Stimulated activated CD8-positive, alpha-beta memory T cell treated with anti-CD3 and anti-CD28 coated beads, Interleukin-7, amount 100 ng/mL, for 4 hours (primary cell): ENCODE measurements at places on chromosomes 5 and 9.
A peak's percentile ranks its signal among the peaks of the same experiment; 100 is the strongest.

DNA sequence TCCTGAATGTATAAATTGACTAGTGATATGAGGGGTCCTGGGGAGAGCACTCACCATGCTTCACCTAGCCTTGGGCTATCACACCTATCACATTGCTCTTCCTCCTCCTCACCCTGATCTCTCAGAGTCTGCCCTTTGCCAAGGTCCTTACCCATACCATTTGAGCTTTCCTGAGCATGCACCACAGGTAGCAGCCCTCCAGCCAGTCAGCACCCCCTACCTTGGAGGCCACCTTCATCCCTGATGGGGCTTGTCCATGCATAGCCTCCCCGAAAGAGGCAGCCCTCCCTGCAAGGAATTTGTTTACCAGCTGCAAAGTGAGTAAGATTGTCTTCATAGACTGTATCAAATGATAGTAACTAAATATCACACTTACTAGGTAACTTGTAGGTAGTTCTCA lies 83.1 kb downstream of the ALDH7A1 start:
- no peak for DNase-seq

GRCh38 chr5:142767911-142768310 lies 2.3 kb upstream of the ARHGAP26 start:
- no peak for DNase-seq

- no peak for DNase-seq
Observed at GRCh38 chr5:124747791-124748686, 1.6 kb upstream of the ZNF608 start.

- DNase-seq: no peak
Observed at GRCh38 chr9:36030871-36031270, 5.8 kb upstream of the RECK start.

DNA sequence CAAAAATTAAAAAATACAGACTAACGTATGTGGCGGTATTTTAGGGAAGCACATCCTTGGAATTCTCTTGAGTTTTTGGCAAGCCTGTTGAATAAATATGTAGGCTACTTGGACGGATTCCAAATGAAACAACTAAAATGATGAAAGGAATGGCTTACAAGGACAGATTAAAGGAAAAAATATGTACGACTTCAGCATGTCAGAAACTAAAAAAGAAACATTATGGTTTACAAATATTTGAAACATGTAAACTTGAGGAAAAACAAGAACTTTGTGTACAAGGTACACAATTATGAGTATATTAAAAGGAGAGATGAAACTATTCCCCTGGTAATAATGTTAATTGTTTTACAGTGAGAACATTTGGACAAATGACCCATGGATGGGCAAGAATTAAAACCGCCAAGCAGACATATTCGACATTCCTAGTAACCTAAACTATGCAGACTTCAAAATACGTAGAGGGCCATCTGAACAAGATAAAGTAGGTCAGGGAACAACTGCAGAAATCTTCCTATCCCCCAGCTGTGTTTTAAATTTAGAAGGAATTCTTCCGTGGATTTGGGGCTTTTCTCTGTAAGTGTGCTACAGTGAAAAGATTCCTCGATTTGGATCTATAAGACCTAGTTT lies 12.5 kb downstream of the EDIL3 start:
- DNase-seq: no peak

GRCh38 chr9:92001244-92001643 lies 51.2 kb upstream of the ROR2 start:
- no peak for DNase-seq

GRCh38 chr9:135476561-135477355 lies 2.8 kb upstream of the PPP1R26 start:
- no peak for DNase-seq

DNA sequence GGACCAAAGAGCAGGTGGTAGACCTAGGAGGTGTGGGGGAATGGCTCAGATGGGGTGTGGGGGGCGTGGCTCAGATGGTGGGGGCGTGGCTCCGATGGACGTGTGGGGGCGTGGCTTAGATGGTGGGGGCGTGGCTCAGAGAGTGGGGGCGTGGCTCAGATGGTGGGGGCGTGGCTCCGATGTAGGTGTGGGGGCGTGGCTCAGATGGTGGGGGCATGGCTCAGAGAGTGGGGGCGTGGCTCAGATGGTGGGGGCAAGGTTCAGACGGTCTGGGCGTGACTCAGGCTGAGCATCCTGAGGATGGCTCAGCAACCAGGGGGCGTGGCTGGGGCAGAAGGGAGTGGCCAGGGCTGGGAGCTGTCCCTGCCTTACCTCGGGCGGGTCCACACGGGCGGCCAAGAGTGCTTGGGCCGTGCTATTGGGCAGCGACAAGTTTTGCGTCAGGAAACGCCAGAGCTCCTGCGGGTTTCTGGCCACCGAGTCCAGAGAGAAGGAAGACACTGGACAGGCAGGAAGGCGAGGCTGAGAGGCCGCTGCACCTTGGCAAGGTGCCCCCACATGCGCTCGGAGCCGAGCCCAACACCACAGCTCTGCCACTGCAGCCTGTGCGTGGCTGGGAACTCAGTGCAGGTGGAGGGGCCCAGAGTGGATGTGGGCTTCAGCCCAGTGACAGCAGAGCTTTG lies 5.9 kb downstream of the ABCA2 start:
- peak; percentile 64 for DNase-seq

DNA sequence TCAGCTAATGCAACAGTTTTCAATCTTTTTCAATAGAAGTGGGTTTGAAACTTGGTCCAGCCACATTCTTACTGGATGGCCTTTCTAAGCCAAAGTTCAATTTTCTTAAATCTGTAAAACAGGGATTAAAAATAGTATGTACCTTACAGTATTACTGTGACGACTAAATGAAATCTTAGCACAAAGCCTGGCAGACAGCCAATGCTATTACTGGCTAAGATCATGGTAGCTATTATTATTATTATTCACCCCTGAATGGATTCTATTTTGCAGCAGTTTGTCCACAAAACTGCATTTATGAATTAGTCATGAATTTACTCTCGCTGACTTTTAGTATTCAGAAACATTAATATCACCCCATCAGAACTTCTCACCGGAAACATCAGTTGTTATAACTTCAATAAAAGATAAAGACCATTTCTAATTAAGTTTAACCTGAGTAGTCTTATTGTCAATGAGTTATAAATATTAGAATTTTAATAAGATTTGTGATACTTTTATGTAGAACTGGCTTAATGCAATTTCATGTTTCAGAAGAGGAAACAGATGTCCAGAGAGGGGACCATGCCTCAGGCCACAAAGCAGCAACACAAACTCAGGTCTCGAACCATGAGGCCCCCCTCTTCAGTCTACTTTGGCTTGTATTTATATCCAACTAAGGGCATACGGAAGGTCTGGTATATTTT lies 468.2 kb downstream of the ARHGEF28 start:
- DNase-seq: no peak

DNA sequence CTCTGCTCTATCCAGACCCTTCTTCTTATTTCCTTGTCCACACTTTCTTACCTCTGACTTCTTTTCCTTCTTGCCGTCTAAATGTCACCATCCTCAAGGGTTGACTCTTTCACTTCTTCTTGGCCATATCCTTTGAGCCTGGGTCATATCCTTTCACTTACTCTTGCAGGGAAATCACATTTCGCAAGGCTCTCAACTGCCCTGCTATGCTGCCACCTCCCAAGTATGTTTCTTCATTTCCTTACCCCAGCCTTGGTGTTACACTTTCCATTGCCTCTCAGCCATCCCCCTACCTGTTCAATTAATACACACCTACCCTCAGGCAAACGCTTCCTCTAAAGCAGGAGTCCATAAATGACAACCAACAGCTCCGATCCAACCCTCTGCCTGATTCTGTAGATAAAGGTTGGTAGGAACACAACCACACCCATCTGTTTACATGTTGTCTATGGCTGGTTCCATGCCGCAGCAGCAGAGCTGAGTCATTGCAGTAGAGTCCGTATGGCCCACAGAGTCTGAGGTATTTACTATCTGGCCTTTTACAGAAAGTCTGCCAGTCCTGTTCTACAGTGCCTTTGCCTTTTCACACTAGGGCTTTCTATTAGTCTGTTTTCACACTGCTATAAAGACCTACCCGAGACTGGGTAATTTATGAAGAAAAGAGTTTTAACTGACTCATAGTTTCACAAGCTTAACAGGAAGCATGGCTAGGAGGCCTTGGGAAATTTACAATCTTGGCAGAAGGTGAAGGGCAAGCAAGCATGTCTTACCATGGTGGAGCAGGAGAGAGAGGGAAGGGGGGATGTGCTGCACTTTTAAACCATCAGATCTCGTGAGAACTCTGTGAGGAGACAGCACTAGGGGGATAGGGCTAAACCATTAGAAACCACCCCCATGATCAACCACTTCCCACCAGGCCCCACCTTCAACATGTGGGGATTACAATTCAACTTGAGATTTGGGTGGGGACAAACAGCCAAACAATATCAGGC lies 97.9 kb downstream of the SV2C start:
- DNase-seq: peak; percentile 0

DNA sequence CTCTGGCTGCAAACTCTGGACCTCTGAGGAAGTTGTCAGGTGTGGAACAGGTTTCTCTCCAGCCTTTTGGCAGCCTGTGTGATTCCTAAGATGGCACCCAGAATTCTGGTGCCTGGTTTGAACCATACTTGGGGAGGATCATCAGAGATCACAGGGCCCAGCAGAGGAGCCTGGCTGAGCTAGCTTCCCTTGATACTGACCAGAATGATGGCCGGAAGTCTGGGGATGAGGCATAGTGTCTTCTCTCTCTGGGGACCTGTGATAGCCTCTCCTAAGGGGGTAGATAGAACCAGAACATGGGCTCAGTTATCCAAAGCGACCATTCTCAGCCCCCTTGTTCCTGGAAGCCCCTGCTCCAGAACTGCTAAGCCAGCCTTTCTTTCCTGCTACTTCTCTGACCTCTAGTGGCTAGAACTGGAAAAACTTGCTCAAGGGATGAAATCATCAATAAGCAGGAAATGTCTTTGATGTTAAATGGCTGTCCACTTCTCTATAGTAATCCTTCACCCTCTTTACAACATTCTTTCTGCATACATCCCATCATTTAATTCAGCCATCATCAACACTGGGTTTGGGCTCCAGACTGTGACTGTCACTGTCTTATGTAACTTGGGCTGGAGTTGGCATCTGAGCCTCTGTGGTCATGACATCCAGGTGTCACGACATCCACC lies 55.1 kb downstream of the C9orf152 start:
- no peak for DNase-seq

- DNase-seq: no peak
Observed at GRCh38 chr5:26024774-26025173, 1013.6 kb downstream of the CDH9 start.

GRCh38 chr5:89342106-89342876 lies 459.3 kb upstream of the MEF2C start:
- DNase-seq: no peak

- no peak for DNase-seq
Observed at GRCh38 chr9:94168203-94169000, 84.1 kb downstream of the PTPDC1 start.

DNA sequence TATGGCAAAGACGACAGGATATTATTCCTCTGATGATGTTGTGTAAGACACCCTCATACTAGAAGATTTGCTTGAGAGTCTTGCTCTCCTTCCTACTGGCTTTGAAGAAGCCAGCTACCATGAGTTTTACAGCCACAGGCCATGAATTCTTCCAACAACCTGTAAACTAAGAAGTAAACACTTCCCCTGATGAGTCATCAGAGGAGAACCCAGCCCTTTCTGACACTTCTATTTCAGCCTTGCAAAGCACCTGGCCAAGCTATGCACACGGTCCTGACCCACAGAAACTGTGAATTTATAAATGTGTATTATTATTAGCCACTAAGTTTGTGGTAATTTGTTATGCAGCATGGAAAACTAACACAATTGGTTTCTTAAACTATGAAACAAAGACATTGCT lies 288.8 kb upstream of the ADAMTSL1 start:
- DNase-seq: no peak

GRCh38 chr5:72015103-72015548 lies 92.1 kb upstream of the MAP1B start:
- no peak for DNase-seq

- no peak for DNase-seq
Observed at GRCh38 chr5:91125916-91126315, 257.2 kb downstream of the ARRDC3 start.

DNA sequence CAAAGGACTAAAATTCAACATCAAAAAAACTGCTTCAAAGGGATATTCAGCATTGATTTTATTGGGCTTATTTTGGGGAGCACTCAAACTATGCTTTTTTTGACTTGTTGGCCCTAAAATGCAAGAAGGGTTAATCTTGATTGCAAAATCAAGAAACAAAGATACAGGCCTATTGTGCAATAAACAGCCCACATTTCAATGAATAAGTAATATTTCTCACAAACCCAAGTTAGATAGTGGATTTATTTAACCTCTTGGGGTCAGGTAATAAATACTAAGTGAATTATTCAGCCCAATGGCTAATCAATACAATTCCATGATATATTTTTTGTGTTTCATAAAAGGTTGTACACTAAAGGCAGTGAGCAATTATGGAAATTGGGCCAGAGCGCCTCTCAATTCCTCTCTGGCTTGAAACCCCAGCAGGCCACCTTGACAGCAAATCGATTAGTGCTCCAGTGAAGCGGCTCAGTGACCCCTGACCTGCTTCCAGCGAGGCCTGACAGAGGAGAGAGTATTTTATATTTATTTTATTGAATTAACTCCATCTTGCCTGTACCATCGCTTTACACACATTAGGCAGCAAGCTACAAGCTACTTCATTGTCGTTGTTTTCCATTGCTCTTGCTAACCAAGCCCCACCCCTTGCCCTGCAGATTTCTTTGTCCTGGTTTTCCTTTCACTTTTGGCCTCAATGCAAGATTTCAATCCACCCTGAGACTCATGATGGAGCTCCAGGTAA lies 65.5 kb downstream of the EBF1 start:
- DNase-seq: no peak

DNA sequence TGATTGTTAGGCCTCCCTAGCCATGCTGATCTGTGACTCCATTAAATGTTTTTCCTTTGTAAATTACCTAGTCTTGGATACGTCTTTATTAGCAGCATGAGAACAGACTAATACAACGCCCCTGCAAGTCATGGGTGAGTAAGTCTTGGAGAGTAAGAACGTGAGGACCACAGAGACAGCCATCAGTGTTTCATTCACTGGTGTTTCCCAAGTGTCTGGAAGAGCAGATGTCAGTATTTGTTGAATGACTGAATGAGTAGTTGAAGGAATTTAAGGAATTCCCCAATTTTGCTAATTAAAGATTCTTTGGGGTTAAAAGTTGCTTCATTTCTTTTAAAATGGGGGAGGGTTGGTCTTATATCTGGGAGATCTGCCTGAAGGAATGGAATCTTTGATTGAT lies 178.8 kb downstream of the TRIO start:
- no peak for DNase-seq

GRCh38 chr9:1173211-1173610 lies 123.1 kb downstream of the DMRT2 start:
- no peak for DNase-seq

GRCh38 chr9:133552236-133552635 lies 17.7 kb downstream of the ADAMTSL2 start:
- no peak for DNase-seq

- no peak for DNase-seq
Observed at GRCh38 chr9:71760901-71761300, 7.4 kb downstream of the CEMIP2 start.
